ENCODE measurements at places on chromosomes 12 and 14.

- peak; percentile 8 for DNase-seq
Measured at GRCh38 chr14:68815298-68816182, 22.7 kb upstream of the ZFP36L1 start.

DNA sequence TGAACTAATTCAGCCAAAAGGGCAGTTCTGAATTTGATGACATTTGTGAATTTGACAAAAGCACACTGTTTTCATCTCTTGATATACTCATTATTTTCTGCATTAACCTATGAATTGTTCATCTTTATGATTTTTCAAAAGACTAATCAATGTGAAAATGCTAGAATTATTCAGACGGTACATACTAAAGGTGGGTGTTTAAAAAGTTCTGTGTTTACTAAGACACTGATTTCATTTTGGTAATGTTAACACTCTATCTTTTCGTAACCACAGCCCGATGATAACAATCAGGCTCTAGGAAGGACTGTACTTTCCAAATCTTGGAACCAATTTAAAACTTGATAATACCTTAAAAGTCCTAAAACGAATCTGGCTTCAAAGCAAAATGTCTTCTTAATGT is 9.4 kb downstream of the AKAP5 start:
- DNase-seq, result no peak

DNA sequence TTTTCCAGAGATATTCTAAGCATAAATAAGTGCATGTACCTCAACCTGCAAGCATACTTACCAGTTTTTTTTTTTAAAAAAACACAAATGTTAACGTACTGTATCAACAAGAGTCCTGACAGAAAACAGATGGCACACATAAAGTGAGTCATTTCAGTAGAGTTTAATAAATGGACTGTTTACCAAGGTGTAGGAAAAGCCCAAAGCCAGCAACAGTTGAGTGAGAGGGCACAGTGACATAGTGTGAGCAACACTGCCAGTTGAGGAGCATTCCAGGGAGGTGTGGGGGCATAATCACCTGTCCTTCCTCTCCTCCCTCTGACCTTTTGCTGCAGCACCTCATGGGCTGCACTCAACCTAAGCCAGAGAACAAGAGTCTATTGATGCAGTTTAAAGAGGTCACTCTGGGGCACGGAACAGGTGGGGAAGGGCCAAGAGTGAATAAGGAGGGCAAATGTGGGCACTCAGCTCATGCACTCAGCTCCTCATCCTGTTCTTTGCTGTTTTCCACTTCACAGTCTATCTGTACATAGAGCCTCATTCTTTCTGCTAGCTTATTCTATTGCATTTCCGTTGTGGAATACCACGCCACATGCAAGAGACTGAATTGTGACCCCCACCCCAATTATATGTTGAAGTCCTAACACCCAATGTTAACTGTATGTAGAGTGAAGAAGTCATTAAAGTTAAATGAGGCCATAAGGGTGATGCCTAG is 29.3 kb downstream of the DHRS2 start:
- no peak for DNase-seq

DNA sequence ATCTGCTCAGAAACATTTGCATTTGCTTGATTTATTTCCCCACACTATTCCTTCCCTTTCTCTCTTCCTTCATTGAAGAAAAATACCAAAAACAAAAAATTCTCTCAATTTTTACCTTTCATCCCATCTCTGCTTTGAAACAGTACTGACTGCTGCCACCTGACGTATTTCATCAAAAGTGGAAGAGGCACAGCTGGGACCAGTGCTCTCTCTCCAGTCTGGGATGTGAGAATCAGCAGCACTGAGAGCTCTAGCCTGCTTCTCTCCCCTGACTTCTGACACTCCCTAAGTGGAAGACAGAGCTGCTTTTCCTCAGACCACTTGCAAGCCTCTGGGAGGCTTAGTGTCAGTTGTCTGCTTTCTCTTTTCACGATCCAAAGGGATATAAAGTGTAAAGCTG is 36.9 kb downstream of the TTLL5 start:
- DNase-seq, result no peak

- DNase-seq, result peak; percentile 25
Measured at GRCh38 chr12:43501703-43502102, 50.3 kb downstream of the ADAMTS20 start.

GRCh38 chr14:75496755-75497154 is 25.5 kb upstream of the BATF start:
- DNase-seq, result no peak

- DNase-seq, result no peak
Measured at GRCh38 chr12:129610601-129611120, 293.2 kb downstream of the TMEM132D start.

- no peak for DNase-seq
Measured at GRCh38 chr12:125983094-125983783, 918.0 kb downstream of the AACS start.

GRCh38 chr12:82852529-82852928 is 165.8 kb downstream of the TMTC2 start:
- DNase-seq, result no peak

DNA sequence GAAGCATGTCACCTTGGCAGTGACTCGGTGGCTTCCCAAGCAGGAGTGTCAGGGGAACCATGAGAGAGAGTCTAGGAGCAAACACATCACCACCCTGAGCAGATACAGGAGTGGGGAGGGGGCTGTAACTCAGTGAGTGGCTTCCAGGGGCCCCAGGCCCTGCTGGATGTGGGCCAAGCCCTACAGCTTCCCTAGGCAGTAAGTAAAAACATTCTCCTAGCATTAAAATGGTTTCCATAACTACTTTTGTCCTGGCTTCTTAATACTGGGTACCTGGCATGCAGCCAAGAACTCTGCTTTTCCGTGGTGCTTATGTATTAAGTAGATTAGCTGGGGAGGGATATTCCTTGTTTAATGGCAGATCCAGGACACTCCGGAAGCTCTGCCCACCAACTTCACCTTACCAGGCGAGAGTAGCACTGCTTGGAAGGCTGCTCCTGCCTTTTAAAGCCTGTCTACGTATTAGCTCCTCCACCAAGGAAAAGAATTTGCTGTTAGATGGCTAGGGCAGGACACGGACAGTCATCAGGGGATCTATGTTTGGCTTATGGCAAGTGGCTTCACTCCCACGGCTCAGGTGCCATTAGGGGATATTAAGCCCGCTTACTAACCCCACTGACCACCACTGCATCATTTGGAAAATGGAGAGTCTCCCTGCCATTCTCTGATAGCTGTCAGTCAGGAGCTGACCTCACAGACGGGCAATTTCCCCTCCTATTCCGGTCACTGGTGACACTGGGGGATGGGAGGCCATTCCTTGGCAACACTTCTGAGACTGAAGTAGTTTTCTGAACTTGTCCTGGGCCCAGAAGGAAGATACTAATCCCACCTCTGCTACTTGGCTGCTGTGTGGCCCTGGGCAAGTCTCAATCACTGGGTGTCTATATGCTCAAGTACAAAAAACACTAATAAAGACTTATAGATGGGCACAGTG is 22.8 kb downstream of the OTUB2 start:
- DNase-seq, result no peak

DNA sequence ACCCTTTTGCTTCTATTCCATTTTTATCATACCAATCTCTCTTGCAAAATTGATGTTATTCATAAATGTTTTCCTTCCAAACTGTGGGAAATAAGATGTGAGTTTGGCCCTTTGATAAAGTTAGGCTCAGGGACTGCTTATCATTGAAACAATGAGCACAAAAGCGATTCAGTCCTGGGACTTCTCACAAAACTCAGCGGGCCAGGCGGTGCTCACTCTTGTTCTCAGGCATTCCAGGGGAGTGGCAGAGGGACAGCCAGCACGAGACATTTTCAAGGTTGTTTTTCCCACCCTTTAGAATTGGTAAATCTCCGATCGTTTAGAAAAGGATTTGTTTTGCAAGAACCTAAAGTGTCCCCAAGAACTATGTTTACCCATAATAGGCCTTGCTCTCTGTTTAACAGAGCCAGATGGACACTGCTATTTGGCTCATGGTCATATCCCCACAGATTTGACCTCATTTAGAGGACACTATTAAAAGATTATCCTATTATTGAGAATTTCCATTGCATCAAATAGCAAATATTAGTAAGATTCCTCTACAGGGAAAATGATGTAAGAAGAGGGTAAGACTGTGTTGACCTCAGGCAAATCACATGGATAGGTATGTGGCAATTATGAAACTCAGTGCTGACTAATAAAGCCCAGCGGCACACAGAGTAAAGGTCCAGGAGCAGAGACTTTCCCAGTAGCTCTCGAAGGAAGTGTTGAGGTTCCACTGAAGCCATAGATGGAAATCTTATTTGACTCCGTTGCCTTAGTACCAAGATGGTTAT is 102.7 kb upstream of the USP44 start:
- peak; percentile 97 for DNase-seq

DNA sequence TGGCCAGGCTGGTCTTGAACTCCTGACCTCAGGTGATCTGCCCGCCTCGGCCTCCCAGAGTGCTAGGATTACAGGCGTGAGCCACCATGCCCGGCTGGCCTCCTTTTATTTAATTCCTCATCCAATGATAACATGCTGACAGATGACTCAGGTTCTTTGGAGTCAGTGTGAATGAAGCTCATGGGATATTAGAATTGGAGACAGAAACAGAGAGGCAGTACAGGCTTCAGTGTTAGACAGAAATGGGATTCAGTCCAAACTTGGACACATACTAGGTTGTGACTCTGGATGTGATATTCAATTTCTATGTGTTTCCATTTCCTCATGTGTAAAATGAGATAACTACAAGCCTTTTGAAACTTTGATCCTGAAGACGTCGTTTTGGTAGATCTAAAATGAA is 47.3 kb downstream of the PDE3A start:
- DNase-seq, result no peak

- DNase-seq, result no peak
Measured at GRCh38 chr14:100143934-100144333, 15.5 kb downstream of the DEGS2 start.

GRCh38 chr12:94516985-94517384 is 57.3 kb upstream of the CEP83 start:
- DNase-seq, result no peak

DNA sequence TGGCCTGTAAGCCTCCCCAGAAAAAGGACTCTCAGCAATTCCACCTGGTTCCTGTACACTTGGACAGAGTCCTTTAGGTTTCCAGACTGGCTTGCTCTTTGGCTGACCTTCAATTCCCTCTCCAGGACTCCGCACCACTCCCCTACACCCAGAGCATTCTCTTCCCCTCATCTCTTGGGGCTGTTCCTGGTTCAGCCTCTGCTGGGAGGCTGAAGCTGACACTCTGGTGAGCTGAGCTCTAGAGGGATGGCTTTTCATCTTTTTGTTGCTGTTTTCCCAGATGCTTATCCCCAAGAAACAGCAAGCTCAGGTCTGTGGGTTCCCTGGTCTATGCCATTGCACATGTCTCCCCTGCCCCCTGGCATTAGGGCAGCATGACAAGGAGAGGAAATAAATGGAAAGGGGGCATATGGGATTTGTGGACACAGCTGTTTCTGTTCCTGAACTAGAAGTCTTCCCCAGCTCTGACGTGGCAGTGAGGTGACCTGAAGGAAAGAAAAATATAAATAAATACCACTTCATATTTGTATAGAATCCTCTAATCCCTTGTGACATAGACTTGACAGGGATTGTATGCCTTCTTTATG is 1.3 kb downstream of the RNASE7 start:
- DNase-seq, result no peak

DNA sequence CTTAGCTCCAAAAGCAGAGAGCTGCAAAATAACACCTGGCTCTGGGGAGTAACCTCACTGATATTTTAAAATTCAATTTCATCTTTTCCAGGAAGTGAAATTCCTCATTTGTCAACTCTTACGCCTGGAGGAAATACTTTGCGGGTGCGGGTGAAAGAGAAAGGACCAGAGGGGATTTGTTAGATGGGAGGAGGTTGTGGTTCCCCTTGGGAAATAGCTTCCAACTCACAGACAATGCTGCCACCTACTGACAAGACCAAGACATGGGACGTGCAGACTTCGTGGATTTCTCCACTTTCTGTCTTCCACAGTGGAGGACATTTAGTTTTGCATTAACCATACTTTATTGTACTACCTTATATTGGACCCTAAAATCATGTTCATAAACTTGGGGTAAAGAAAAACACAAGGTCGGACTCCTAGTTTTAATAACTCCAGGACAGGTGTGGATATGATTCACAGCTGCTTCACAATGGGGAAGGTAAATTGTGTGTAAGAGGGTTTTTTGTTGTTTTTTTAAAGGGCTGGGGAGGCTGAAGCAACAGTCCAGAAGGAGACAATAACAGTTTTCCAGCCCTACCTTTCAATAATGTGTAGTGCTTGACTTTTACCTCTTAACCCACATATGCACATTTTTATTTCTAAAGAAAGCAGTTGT is 10.8 kb downstream of the FBXL14 start:
- DNase-seq, result peak; percentile 89

- peak; percentile 20 for DNase-seq
Measured at GRCh38 chr12:49553512-49554088, 14.3 kb downstream of the MCRS1 start.

DNA sequence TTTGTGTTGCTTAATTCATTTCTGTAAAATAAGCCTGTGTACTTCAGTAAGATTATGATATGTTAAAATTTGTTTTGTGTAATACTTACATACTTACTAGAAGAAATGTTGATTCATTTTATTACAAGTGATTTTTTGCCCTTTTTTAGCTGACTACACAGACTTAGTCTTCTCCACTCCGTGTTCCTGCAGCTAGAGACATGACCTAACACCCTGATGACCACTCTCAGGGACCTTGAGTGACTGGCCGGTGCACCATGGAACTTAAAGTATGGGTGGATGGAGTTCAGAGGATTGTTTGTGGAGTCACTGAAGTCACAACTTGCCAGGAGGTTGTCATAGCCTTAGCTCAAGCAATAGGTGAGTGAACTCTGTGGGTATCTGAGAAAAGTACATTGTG is 69.8 kb downstream of the BHLHE41 start:
- DNase-seq, result no peak

All from EH (cell line).